ENCODE measurements at places on chromosomes 5 and 9.

GRCh38 chr5:135511761-135512575 is 23.8 kb downstream of the NEUROG1 start:
- no peak for DNase-seq

DNA sequence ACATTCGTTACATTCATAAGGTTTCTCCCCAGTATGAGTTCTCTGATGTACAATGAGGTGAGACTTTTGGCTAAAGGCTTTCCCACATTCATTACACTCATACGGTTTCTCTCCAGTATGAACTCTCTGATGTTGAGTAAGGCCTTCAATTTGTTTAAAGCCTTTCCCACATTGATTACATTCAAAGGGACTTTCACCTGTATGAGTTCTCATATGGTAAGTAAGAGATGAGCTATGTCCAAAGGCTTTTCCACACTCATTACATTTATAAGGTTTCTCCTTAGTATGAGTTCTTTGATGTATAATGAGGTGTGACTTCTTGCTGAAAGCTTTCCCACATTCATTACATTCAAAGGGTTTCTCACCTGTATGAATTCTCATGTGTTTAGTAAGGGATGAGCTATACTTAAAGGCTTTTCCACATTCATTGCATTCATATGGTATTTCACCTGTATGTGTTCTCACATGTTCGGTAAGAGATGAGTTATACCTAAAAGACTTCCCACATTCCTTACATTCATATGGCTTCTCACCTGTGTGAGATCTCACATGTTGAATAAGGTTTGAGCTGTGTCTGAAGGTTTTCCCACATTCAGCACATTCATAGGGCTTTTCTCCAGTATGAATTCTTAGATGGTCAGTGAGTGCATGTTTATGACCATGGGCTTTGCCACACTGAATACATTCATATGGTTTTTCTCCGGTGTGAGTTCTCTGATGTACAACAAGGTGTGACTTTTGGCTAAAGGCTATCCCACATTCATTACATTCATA is 13.5 kb downstream of the ZFP37 start:
- DNase-seq: no peak

DNA sequence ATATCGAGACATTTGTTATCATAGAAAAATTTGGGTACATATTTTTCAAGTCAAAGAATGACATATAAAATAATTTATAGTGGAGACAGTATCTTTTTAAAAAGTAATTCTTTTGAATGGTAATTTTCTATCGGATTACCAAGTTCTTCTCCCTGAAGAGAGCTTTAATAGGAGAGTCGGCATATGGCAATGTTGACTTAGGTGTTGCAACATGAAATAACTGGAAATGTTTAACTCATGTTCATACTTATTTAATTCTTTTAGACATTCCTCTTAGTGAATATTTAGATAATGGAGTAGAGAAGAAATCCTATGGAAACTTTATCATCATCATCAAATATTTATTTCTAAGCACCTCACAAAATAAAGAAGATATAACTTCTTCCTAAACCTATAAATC is 118.2 kb upstream of the CTNND2 start:
- no peak for DNase-seq

DNA sequence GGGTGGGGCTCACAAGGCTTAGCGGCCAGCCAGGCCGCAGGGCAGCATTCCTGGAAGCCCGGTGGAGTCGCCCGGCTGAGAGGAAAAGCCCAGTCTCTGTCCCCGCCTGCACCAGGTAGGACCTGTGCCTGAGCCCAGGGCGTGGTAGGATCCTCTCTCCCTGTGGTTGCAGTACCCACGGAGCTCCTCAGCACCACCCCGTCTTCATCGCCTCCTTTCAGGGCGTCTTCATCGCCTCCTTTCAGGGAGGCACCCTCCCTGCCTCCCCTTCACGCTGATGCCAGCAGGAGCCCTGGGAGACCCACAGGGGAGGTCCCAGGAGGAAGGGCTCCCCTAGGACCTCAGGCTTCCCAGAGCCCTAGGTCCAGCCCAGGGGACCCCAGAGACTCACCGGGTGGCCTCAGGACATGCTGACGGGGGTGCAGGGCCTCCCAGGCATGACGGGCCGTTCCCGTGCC is 53.3 kb upstream of the NOTCH1 start:
- DNase-seq: no peak

DNA sequence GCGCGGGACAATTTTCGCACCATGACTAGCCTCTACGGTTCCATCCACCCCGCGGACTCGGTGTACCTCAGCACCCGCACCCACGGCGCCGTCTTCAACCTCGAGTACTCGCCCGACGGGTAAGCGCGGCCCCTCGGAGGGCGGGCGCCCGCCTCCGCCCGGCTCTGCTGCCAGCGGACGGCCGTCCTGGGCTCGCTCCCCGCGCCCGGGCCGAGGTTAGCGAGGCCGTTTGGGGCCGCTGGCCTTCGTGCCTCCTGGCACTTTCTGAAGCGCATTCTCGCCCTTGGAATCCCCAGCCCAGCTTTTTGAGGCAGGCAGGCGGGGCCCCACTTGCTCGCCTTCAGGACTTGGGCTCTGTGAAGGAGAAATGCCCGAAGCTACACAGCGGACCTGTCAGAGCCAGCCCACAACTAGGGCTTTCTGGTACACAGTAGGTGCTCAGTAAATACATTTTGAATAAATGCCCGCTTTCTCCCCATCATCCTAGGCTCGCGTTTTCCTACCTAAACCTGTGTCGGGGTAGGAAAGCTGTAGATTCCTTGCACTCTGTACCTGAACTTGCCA is 772 bp downstream of the DCAF10 start:
- DNase-seq: peak; percentile 55

GRCh38 chr5:53027913-53028312 is 38.8 kb downstream of the ITGA2 start:
- DNase-seq: no peak

Measured in activated CD4-positive, alpha-beta memory T cell treated with anti-CD3 and anti-CD28 coated beads for 36 hours (primary cell).